ENCODE measurements at places on chromosomes 4 and X.
A peak's percentile ranks its signal among the peaks of the same experiment; 100 is the strongest.

- DNase-seq = no peak
These were observed 570.8 kb downstream of the PRR32 start for GRCh38 chrX:127390316-127390715.

DNA sequence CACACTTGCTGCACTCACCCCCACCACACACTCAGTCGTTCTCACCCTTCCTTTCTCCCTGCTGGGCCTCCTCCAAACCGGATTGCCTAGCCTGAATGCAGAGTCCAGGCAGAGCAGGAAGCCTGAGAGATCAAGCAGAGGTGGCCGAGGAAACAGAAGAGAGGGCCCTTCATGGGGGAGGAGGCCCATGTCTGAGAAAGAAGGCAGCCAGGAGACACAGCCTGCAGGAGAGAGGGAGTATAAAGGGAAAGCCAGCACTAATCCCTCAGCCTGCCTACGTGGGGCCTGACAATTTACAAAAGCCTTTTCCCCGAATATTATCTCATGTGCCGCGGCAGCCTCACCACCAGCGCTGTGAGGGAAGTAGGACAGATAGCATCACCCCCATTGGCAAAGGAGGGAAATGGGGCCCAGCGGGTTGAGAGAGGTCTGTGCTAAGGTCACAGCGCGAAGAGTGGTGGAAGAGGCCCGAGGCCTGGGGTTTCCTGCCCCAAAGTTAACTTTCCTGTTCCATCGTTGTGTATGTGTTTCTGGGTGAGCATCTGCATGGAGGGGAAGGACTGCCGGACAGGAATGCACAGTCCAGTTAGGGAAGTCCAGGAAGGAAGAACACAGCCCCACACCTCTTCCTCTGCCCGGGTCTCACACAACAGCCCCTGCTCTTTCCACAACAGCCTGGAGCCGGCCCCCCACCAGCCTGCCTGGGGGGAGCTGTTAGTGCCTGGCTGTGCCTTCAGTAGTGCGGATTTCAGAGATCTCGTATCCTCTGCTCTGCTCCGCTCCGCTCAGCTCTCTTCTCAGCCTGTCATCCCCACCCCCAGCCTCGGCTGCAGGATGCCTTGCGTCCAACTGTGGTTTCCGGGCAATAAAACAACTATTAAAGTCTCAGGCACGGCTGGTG lies 50.9 kb upstream of the BCOR start:
- DNase-seq = no peak

GRCh38 chrX:110418316-110419235 lies 59.9 kb downstream of the RTL9 start:
- DNase-seq = no peak

GRCh38 chrX:13540602-13541001 lies 28.8 kb upstream of the EGFL6 start:
- no peak for DNase-seq

- no peak for DNase-seq
These were observed 1060.6 kb upstream of the GRID2 start for GRCh38 chr4:91243132-91243531.

DNA sequence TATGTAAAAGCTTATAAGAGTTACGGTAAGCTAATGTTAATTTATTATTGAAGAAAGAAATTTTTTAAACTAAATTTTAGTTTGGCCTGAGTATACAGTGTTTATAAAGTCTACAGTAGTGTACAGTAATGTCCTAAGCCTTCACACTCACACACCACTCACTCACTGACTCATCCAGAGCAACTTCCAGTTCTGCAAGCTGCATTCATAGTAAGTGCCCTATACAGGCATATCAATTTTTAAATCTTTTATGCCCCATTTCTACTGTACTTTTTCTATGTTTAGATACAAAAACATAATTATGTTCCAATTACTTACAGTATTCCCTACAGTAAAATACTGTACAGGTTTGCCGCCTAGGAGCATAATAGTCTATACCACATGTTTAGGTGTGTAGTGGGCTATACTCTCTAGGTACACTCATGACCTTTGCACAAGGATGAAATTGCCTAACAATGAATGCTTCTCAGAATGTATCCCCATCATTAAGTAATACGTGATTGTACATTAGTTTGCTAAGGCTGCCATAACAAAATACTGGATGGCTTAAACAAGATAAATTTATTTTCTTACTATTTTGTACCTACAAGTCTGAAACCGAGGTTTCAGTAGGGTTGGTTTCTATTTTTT lies 333.8 kb upstream of the PCDH7 start:
- DNase-seq = no peak

GRCh38 chrX:148214786-148215185 lies 233.6 kb downstream of the FMR1NB start:
- DNase-seq = no peak

DNA sequence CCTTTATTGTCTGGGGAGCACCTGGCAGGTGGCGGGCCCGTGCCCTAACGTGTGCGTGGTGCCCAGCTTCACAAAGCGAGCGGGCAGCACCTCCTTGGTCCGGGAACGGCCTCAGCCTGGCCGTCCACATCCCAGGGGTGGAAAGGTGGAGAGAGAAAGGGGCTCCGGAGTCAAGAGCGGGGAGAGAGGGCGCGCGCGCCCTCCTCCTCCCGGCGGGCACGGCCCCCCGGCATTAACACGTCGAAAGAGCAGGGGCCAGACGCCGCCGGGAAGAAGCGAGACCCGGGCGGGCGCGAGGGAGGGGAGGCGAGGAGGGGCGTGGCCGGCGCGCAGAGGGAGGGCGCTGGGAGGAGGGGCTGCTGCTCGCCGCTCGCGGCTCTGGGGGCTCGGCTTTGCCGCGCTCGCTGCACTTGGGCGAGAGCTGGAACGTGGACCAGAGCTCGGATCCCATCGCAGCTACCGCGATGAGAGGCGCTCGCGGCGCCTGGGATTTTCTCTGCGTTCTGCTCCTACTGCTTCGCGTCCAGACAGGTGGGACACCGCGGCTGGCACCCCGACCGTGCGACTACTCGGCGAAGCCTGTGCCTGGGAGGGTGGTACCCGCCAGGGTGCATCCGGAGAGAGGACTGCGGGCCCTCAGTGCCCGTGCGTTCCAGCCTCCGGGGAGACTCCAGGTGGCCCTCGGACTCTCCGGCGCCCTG lies at the start of gene KIT:
TSS of gene KIT (plus strand) at position 407 of the 701 bp plus-strand sequence. CDS start at position 465, 58 bp downstream.
- DNase-seq = no peak

DNA sequence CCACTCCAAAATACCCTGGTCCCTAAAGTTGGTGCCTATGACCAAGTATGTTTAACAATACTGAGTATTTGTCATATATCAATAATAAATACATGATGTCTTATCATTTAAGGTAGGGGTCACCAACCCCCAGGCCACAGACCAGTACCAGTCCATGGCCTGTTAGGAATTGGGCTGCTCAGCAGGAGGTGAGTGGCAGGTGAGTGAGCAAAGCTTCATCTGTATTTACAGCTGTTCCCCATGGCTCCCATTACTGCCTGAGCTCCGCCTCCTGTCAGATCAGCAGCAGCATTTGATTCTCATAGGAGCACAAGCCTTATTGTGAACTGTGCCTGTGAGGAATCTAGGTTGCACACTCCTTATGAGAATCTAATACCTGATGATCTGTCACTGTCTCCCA lies 126.2 kb downstream of the HNRNPD start:
- DNase-seq = no peak

- no peak for DNase-seq
These were observed 575 bp downstream of the MAP7D2 start for GRCh38 chrX:20116087-20116576.

DNA sequence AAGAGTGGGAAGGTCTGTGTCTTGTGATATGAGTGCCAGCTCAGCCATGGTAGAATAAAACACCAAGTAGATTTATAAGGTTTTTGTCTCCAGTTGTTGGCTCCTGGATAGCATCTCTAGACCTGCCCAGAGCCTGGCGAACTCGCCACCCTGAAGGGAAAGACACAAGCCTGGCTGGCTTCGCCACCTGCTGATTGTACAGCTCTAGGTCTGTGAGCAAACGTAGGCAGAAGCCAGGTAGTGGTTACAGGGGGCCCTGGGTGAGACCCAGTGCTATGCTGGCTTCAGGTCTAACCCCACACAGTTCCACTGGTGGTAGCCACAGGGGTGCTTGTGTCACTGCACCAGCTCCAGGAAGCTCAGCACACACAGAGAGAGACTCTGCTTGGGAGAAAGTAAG lies 100.5 kb downstream of the BLTP1 start:
- DNase-seq = no peak

- DNase-seq = no peak
These were observed 40.0 kb downstream of the SH2D1A start for GRCh38 chrX:124386401-124386800.

DNA sequence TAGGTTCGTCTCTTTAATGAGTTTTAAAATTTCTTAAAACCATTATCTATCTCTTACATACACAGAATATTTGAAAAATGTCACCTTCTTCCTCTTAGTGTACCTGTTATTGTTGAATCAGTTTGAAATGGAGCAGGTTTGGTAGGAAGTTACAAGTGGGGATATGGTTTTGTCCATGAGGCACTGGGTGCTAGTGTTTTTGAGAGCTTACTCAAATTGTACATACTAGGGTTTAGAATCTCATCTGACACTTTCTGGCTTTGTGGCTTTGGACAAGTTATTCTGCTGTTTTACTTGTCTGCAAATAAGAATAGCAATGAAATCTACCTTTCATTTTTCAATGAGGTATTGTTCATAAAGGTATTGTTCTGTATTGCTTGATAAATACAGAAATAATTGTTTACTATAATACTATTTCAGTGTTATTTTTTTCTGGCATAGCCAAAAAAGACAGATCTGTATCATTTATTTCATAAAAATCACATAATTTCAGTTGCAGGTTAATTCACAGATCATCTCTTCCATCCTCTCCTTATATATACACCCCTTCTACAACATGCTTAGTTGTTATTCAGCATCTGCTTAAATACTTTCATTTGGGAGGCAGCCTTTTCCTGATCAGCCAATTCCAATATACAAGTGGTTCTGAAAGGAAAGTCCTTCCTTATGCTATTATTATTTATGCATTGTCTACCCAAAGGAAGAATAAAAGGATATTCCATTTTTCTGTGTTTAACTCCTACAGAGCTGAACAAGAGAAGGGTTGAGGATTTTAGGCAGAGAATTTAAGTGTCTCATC lies 13.3 kb downstream of the NCAPG start:
- DNase-seq = no peak

GRCh38 chrX:30702736-30703135 lies 49.5 kb downstream of the GK start:
- peak; percentile 40 for DNase-seq

DNA sequence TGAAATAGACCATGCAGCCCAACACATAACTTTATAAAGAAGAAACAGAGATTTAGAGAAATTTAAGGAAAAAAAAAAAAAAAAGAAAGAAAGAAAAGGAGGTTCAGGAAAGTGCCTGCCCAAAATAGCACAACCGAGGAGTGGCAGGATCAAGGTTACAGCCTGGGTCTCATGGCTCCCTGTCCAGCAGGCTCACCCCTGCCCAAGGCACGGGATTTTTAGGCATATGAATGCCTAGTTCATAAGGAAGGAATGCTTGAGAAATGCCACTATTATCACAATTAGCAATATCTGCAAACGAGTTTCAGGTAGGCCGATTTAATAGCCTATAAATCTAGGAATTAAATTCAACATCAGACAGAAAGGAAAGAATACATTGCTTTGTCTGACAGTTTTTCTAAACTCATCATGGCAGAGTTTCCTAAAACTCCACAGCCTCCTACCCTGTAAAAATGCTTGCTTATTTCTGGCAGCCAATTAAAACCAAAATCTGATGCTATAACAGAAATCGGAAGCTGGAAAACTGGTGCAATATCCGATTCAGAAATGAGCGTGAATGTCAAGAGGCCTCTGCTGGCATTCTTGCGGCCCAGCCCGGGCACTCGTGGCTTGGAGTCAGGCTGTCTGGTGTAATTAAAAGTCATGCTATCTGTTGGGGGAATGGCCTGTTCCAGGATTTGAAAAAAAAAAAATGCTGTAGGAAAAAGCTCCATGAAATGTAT lies 63.5 kb downstream of the GEMIN8 start:
- DNase-seq = no peak

GRCh38 chr4:144509088-144510015 lies 136.6 kb upstream of the HHIP start:
- no peak for DNase-seq

DNA sequence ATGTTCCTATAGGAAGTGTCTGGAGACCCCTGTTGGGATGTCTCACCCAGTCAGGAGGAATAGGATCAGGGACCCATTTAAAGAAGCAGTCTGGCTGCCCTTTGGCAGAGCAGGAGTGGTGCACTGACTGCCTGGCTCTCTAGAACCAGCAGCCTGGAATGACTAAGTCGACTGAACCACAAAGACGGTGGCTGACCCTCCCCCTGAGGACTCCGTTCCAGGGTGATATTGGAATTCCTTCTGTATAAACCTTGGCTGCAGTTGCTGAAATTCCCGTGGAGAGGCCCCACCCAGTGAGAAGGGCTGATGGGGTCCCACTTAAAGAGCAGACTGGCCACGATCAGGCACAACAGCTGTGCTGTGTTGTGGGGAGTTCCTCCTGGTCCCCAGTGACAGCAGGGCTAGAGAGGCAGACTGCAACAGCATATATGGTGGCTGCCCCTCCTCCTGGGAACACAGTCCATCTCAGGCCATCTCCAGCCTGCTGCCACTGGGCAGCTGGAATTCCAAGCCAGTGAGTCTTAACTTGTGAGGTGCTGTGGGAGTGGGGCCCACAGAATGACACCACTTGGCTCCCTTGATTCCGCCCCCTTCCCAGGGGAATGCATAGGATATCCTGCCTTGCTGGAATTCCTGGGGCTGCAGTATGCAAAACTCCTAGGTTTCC lies 41.8 kb upstream of the RLIM start:
- DNase-seq = no peak
